ENCODE measurements at places on chromosomes 13 and 19. TPM values are rescaled to one million over a fixed set of nuclear protein-coding genes. Genes with fewer than 3 reads are reported as not detected.

Gene PAK4
- total RNA-seq, result 84.3 TPM

Gene SERP2
- total RNA-seq, result 31.4 TPM

Gene MYCBP2
- total RNA-seq, result 188 TPM

Gene CRB3
- total RNA-seq, result 1.2 TPM

Gene KLF16
- 14.7 TPM for total RNA-seq

Gene KLF1
- total RNA-seq, result 0.24 TPM

Gene FCER2
- total RNA-seq, result 0.79 TPM

Gene FTL
- total RNA-seq, result 935 TPM

Gene NLRP4
- 15.4 TPM for total RNA-seq

Gene FCGBP
- 15.9 TPM for total RNA-seq

Measured in testis (tissue), 5 donors.